Stimulated activated CD4-positive, alpha-beta T cell treated with anti-CD3 and anti-CD28 coated beads, TNF-alpha, amount 100 ng/mL, for 48 hours (primary cell): ENCODE measurements at places on chromosomes 2 and 18.
A peak's percentile ranks its signal among the peaks of the same experiment; 100 is the strongest.

DNA sequence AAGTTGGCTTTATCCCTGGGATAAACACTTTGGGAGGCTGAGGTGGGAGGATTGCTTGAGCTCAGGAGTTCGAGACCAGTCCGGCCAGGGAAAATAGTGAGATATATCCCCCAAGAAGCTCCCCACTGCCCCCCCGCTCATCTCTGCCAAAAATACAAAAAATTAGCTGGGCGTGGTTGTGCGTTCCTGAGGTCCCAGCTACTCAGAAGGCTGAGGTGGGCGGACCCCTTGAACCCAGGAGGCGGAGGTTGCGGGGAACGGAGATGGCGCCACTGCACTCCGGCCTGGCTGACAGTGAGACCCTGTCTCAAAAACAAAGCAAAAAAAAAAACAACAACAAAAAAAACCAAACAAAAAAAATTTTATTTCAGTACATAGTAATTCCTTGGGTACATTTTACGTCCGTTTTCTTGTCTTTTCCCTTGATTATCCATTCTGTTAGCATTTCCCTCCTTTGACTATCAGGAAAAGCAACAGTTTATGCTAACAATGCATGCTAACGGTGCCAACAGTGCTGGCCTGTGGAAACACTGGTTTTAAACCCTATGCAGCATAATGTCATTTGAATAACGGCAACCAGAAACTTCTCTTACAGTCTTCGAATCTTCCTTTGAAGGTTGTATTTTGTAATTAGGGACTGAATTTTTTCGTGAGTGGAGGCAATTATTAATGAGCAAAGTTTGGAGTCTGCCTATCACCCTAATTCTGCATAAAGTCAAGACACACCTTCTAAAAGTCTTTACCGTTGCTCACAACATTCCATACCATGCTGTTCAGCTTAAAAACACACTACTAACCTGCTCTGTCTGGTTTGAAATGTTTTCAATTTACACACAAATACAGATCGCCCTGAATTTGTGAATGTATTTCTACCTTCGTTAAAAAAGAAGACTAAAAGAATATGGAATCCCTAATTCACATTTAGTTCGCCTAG, 721 bp upstream of the MIB1 start:
- DNase-seq, result no peak

- peak; percentile 21 for DNase-seq
These were observed 21.7 kb downstream of the DDX18 start for GRCh38 chr2:117835990-117836760.

DNA sequence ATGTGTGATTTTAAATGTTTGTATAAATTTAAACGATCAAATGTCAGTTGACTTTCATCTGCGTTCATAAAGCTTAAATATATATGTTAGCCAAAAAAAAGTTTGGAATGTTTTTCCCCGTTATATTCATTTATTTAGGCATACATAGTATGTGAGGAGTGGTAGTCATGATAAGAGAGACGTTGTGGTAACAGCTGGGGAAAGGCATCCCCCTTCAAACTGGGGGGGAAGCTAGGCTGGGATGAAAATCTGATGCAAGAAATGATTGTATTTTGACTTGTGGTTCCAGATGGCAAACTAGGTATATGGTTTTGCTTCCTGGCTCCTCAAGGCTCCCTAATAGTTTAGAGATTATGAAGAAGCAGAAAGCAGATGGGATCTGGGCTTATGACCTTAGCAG, 30.1 kb downstream of the ITGA6 start:
- no peak for DNase-seq

GRCh38 chr2:129462349-129462748, 517.1 kb upstream of the RAB6C start:
- no peak for DNase-seq

DNA sequence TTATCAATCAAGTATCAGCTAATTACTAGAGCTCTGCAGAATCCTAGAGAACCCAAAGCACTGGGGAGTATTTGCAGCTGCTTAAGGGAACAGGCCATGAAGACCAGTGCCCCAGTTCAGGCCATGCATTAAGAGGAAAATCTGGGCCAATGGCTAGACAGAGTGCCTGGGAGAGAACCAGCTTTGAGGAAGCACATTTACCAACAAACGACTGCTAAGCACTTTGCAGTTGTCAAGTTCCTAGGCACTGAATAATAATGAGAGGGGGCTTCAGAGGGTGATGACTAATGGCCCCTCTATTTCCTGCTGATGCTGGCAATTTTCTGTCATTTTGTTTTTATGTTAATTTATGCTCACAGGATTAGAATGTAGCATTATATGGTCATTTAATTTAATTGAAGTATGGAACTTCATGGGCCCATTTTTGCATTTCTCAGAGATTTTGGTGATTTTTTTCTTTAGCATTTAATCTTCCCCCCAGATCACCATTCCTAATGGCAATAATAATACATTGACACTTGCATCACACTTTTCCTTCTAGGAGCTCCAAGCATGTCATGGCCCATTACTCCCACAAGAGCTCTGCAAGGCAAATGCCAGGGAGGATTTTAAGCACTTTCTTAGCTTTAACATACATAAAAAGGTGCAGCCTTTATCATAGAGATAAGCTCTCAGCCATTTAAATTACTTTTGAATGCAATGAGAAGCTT, 147.7 kb upstream of the SPATS2L start:
- DNase-seq, result no peak

DNA sequence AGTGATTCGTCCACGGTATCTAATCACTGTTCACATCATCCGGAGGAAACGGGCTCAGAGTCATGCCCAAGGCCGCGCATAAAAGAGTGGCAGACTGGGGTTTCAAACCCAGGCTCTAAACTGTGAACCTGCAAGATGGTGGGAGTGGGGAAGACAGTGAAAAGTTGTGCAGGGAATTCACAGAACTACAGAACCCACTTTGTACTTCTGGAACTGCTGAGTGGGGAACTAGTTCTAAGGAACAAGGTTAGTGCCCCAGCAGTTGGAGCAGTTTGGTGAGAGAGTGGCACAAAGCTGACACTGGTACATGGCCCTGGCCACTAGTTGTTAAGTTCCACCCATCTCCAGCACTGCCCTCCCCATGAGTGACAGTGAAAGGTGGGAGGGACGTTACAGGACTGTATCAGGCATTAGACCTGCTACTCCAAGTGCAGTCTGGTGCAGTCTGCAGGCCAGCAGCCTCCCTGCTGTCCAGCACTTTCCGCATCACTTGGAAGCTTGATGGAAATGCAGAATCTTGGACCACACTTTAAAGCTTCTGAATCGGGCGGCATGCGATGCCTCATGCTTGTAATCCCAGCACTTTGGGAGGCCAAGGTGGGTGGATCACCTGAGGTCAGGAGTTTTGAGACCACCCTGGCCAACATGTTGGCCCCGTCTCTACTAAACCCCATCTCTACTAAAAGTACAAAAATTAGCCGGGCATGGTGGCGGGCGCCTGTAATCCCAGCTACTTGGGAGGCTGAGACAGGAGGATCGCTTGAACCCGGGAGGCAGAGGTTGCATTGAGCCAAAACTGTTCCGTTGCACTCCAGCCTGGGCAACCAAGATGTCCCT, 47.3 kb downstream of the C2orf42 start:
- no peak for DNase-seq

- DNase-seq, result no peak
These were observed 365.7 kb downstream of the ZEB2 start for GRCh38 chr2:144154205-144154604.

DNA sequence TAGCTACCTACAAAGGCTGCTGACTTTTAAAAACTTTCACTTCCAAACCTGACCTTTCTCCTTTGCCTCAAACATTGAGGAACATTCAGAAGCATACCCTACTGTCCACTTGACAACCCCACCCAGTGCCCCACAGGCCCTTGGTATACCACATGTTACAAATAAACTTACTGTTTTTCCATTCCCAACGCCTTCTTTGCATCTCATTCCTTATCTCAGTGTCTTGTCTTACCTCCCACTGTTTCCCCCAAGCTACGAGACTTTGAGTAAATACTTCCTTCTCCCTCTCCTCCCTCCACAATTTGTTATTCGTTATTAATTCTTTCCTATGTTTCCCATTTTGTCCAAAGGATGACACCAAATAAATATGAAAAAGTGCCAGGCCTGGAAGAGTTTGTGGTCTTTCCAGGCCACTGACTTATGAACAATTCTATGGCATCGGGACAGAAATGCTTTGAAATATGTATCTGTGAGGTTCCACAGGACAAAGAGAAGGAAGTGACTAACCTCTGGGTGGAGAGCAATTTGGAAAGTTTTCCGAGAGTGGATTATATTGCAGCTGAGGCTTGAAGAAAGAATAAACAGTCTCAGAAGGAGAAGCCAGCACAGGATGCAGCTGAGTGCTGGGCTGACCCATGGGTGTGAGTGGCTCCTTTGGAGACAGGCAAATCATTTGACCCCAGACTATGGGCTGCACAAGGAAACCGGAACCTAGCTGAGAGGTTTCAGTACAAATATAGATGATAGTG, 409.0 kb downstream of the LPIN1 start:
- DNase-seq, result no peak

DNA sequence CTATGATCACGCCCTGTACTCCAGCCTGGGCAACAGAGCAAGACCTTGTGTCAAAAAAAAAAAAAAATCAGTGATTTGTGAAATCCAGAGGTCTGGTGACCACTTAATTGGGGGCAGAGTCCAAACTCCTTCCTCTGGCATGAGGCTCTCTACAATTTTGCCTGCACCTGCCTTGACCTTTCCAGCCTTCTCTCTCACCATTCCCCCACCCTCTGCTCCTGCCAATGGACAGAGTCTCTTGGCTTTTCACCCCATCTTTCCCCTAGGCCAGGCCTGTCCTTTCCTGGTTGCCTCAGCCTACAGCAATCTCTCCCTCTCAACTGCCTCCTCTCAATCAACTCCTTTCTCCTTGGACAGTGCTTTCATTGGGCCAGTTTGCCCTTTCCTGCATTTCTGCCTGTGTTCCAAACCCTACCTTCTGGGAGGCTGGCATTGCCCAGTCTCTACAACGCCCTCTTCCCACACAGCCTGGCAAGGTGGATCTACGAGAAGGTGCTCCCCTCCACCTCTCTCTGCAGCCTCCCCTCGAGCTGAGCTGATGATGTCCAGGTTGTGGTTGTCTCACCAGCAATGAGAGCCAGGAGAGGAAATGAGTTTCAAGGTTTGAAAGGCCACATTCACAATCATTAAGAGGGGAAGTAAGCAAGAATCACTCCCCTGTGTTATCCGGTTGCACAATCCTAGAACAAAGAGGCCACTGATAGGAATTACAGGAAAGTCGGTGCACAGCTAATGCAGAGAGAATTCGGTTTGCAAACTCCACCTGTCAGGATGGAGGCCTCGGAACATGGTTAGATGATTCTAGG, 39.5 kb upstream of the NPAS2 start:
- DNase-seq, result no peak

DNA sequence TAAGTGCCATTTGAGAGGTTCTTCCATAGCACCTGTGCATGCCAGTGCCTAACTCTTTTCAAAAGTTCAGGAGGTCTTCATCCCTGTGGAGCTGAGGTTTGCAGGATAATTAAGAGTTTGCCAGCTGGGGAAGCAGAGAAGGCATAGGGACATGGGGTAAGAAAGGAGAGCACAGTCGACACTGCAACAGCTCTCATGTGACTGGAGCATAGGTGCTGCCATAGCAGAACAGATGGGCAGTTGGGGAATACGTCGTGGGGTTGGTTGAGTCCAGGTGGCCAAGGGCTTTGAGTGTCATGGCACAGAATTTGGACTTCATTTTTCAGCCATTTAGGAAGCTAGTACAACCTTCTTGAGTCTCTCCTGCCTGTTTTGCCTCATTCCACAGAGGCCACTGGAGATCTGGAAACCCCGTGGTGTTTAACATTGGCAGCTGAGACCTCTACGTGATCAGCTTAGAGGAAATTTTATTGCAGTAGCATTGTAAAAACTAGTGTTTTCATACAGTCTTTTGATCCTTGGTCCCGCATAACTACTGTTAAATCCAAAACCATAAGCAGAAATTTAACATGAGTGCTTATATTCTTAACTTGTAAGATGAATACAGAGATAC, 65.1 kb downstream of the CRIM1 start:
- no peak for DNase-seq

GRCh38 chr18:3100498-3101132, 87.7 kb upstream of the LPIN2 start:
- no peak for DNase-seq

DNA sequence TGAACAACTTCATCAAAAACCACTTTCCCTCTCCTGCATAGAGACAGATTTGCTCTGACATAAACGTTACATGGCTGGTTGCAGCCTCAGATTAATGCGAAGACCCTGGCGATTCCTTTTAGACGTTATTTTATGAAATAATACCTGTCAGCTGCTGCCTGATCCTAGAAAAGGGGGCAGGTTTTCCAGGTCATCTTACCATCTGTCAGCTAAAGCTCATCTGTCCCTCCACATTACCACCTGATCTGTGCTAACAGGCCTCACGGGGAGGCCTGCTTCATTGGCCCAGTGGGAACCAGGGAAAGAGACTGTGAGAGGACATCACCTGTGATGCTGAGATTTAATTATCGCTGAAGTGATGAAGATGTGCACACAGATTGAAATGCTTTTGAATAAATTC, 261.0 kb downstream of the ARHGAP15 start:
- DNase-seq, result no peak

- no peak for DNase-seq
These were observed 62.4 kb downstream of the SERPINB8 start for GRCh38 chr18:64032312-64032711.

DNA sequence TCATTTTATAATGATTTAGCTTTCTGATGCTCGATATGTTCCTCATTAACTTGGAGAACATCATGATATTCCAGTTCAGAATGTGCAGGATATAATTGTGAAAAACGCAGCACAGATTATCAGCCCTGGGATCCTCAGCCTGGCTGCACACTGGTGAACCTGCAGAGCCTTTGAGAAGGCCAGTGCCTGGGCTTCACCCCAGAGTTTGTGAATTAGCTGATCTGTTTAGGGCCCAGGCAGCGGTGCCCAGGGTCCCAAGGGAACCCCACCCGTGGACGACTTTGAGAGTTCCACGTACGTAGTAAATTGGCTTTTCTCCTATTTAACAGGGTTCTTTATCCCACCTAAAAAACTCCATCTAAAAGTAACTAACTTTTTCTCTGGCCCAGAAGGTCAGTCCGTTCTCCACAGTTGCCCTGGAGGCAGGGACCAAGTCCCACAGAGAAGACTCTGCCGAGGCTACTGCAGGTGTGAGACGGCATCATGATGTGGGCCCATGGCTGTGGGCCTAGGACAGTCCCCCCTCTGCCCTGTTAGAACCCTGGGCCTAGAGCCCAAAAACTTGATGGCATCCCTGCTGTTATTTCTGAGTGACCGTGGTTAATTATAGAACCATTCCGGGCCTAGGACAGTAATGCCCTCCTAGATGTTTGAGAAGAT, 39.6 kb upstream of the RPL31 start:
- DNase-seq, result no peak

DNA sequence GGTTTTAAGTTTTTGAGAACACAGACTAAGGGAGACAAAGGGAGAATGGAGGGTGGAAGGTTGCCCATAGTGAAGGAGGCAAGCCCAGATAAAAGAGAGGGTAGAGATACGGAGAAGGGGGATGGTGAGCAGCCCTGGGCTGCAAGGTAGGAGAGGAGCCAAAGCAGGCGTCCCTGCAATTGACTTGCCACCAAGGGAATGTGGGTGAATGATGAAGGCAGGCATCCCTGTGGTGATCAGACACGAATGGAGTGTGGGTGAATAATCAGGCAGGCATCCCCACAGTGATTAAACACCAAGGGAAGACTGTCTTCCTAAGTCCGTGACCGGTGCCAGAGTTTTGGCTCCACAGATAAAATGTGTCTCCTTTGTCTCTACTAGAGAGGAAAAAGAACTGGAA, 16.5 kb upstream of the ALPK2 start:
- DNase-seq, result no peak
